ENCODE measurements at places on chromosomes 1 and 21.
A peak's percentile ranks its signal among the peaks of the same experiment; 100 is the strongest.

GRCh38 chr21:39502631-39503030 lies 50.9 kb downstream of the SH3BGR start:
- DNase-seq, result no peak

DNA sequence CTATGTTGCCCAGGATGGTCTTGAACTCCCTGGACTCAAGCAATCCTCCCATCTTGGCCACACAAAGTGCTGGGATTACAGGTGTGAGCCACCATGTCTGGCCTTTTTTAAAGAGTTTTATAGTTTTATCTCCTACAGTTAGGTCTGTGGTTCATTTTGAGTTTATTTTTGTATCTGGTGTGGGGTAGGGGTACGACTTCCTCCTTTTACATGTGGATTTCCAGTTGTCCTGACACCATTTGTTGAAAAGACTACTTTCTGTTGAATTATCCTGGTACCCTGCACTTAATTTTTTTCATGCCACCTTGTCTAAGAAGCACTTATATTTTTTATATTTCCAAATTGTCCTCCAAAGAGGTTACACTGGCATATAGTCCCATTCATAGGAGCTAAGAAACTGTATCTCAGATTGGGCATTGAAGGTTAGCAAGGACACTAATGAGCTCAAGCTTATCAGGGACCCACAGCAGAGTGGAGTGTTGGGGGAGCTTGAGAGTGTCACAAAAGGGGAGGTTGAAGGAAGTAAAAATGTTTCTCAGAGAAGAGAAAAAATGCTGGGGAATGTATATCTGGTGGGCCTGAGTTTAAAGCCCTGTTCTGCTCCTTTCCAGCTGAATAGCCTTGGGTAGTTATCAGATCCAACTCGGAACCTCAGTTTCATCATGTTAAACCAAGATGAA lies 23.4 kb upstream of the MEF2D start:
- no peak for DNase-seq

GRCh38 chr21:28712411-28712810 lies 280.3 kb downstream of the LTN1 start:
- DNase-seq, result no peak

DNA sequence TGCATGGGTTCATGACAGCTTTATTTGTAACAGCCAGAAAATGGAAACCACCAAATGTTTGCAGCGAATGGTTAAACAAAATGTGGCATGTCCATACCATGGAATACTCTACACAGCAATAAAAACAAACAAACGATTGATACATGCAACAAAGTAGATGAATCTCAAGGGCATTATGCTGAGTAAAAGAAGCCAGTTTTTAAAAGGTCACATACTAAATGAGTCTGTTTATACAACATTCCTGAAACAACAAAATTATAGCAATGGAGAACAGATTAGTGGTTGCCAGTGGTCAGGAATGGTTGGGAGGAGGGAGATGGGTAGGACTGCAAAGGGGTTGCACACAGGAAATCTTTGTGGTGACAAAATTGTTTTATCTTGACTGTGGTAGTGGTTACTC lies 202.4 kb upstream of the UBE2U start:
- DNase-seq, result no peak

GRCh38 chr1:40815420-40815819 lies 31.8 kb downstream of the KCNQ4 start:
- DNase-seq, result no peak

GRCh38 chr1:32872192-32872460 lies 1.4 kb upstream of the FNDC5 start:
- no peak for DNase-seq

- DNase-seq, result no peak
Measured at GRCh38 chr21:36463991-36464390, 15.9 kb downstream of the CLDN14 start.

DNA sequence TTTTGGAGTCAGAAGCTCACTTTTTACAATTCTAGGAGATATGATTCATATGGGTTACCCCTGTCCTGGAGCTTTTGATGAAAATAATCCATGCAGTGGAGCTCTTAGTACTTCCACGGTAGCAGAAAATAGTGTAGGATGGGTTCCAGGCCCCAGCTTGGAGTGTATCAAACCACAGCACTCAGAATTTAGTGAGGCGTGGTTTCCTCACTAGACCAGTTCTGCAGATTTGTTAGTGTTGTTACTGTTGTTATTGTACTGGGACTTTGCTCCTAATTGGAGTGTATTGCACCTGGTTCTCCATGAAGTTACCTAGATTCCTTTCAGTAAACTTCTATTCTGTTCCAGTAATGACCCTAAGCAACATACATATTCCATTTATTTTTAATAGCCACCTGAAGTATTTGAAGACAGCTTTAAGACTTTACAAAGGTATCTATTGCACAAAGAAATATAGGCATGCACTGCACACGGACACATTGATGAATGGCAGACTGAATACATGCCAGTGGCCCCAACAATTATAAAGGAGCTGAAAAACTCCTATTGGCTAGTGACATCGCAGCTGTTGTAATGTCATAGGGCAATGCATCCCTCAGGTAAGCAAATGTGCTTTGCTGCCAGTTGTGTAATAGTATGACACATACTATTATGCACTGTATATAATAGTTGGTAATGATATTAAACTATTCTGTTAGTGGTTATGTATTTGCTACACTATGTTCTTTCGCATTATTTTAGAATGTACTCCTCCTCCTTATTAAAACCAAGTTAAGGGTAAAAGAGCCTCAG lies 1058.0 kb downstream of the KCNT2 start:
- DNase-seq, result no peak

DNA sequence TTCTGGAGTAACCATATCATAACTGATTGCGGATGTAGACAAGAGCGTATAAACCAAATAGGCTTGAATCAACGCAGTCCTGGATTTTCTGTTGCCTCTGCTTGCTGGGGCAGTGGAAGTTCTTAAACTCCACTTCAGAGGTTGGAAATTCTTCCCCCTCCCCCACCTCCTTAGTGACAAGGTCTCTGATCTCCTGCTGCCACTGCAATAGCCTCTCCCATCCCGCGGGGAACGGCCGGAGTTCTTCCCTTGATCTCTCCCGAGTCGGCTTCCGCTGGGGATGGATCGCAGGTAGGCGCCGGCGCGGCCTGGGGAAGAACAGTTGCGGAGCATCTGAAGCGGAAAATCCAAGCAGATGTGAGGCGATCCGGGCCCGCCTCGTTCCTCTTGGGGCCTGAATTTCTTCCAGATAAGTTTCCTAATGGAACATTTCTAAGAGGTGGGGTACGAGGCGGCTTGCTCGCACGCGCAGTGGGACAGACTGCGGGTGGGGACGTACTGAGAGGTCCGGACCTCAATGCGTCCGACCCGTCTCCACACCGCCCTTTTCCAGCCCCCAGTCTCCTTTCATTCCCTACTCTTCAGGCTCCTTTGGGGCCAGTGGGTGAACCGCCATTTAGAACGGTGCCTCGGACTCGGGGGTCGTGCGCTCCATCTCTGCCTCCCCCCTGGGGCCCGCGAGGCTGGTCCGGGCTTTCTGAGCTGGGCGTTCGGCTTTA lies 3.1 kb upstream of the SIM2 start:
- DNase-seq, result peak; percentile 12

DNA sequence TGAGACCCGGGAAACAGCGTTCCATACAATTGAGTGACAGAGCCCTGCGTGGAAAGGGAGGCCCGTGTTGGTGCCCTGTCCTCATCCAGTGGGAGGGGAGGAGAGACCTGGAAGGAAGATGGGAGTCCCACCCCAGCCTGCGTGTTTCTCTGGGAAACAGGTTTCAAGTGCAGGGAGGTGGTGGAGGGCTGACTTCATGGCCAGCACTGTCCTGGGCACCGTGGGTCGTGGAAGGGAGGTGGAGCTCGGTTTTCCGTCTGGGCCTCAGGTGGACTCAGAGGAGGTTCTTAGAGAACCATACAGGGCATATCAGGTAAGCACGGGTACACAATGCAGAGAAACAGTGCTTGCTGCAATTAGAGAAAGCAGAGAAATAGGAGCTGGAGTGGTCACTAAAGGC lies 222.6 kb downstream of the CAMTA1 start:
- DNase-seq, result no peak

- DNase-seq, result no peak
Measured at GRCh38 chr1:216095400-216095799, 327.8 kb downstream of the USH2A start.

DNA sequence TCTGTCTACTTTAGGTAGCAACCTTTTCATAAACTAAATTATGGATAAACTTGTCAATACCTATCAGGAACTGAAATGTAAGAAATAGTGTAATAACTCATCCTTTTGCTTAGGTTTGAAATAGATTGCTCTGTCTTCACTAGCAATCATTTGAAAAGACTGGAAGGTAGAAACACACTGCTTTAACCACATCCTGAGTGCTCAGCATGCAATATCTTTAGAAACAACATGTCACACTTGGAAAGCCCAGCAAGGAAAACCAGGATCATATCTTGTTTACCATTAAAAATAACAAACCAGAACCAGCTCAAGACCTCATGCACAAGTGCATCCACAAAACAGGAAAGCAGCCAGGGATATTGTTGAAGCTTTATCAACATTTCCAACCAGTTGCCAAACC lies 3.6 kb downstream of the KCNJ6 start:
- DNase-seq, result no peak

DNA sequence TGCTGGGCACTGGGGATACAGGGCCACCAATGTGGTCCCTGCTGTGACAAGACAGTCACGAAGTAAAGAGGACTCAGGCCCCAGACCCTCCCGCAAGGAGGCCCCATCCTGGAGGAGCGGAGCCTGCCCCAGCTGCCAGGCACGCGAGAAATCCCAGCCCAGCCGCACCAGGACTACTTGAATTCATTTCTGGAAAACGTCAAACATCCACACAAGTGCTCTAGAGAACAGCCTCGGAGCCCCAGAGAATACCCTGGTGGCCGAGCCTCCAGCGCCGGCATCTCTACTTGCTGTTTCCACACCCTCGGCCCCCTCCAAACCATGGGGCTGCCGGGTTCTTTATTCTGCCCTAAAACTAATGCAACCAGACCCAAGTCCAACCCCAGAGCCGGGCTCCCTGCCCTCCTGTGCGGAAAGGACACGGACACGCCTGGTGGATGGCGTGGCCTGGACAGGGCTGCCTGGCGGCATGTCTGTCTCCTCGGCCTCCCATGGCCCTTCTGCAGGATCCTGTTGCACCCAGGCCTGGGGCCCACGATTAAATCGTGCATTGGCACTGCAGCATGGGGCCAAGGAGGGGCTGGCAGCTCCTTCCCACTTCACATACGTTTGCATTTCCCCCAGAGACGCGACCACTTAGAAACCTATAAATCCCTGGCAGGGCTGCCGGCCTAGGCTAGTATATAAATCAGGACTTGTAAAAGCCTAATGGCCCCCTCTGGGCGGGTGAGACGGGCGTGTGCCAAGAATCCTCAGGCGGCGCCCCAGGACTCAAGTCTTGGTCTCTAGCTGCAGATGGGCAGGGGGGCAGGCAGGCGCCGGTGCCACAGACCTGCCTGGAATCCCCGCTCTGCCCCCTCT lies 41.2 kb downstream of the DMRTB1 start:
- DNase-seq, result no peak

DNA sequence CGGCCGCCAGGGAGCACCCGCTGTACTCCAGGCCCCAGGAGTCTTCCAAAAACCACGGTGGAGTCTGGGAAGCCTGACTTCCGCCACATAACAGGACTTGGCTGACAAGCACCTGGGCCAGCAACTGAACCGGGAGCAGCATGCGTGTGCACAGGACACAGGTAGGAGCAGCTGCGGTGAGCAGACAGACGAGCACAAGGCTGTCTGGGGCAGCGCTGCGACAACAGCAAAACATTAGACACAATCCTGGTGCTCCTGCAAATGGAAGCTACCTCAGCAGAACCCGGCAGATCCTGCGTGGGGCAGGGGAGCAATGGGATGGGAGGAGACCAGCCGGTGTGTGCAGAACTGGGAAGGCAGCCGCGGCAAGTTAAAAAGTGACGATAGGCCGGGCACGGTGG lies 80.4 kb downstream of the NPHP4 start:
- DNase-seq, result no peak

DNA sequence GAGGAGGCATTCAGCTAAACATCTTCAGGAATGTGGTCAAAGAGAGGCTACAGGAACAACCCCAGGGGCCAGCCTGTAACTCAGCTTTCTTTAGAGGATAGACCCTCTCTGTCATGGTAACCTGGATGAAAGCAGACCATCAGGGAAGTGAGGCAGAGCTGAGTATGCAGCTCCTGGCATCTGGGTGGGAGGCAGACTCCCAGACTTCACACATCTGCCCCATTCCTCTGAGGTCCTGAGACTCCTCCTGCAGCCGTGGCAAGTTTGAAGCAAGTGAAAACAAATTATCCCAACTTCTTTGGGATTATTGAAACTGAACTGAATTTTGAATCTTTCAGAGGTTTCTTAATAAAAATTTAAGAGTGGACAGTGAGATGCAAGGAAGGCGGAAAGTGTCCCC lies 126.1 kb upstream of the KIAA0040 start:
- DNase-seq, result no peak

DNA sequence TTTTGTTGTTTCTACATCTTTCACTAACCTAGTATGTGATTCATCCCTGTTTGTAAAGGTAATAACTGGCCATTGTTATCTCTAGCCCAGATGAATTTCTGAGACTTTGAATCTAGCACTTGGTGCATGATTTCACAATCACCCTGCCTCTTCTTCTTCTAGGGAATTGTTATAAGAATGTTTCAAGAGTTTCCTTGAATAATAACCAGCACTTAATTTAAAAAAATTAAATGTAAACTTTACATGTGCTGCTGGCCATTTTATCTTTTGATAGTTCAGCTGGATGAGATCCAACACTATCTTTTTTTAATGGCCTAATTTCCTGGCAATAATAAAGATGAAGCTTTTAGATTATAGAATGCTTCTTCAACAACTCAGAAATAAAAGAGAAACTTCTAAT lies 31.8 kb downstream of the UBE2U start:
- DNase-seq, result no peak

- no peak for DNase-seq
Measured at GRCh38 chr1:86464819-86465218, 3.9 kb upstream of the CLCA1 start.

GRCh38 chr1:23448846-23449245 lies 24.3 kb upstream of the TCEA3 start:
- no peak for DNase-seq

DNA sequence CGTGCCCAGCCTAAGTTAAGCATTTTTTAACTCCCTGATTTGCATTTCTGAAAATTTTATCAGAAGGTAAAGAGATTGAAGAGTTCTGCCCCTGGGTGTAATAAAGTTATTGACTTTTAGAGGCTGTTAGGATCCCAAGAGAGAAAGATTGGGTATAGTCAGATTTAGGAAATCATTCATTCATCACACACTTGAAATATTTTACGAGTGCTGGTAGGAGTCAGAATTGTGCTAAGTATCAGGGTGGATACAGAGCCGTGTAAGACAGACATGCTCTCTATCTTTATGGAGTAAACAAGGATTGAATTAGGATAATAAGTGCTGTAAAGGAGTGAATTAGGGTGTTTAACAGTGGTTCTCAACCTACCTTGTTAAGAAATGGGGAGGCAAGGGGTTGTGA lies 3.0 kb downstream of the SZT2 start:
- no peak for DNase-seq
